ENCODE measurements at places on chromosomes 5 and 9.
A peak's percentile ranks its signal among the peaks of the same experiment; 100 is the strongest.

DNA sequence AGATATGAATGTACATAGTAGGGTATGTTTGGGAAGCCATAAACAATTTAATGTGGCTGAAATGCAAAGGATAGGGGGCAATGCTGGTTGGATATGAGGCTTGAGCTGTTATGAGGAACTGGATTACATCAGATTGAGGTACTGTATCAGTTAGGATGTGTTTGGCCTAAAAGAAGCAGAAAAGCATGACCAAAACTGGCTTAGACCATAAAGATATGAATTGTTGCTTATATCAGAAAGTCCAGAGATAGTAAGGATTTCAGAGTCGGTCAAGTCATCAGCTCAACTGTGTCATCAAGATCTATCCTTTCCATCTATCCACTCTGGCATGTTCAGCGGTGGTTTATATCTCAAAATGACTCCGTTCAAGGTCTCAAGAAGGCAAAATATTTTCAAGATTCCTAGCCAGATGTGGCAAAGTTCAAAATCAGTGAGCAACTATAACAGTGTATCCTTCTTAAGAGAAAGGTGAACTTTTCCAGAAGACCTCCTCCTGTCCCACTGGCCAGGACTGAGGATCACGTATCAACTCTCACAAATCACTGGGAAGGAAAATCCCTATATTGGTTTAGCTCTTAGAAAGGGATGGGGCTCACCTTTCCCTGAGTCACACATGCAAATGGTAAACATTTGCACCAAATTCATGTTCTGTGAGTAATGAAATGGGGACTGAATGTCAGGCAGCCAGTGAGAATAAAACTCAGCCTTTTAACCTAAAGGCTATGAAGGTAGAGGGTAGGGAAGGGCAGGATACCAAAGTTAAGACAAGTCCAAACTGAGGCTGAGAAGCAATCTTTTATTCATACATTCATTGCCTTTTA, 257.8 kb downstream of the TRIM32 start:
- no peak for DNase-seq

GRCh38 chr9:95974389-95974788, 98.9 kb downstream of the ERCC6L2 start:
- DNase-seq, result no peak

DNA sequence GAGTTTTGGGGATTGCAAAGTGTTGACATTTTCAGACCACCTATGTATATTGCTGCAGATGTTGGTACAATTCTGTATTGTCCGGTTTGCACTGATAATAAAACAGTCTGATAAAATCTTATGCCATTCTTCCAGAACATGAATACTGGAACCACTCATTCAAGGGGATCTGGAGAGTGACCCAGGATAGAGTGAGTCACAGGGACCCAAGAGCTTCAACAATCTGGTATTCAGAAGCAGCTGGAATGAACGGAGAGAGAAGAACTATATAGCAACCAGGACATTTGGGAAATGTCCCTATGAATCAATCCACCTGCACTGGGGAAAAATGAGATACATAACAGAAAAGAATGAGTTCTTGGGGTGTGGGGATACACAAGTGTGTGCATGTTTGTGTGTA, 73.3 kb downstream of the SH3TC2 start:
- DNase-seq, result no peak

- peak; percentile 13 for DNase-seq
Measured at GRCh38 chr5:134142052-134142451, 27.6 kb downstream of the TCF7 start.

- no peak for DNase-seq
Measured at GRCh38 chr5:2015961-2016360, 133.2 kb upstream of the IRX4 start.

GRCh38 chr9:124284940-124285441, 27.2 kb downstream of the NEK6 start:
- DNase-seq, result no peak

DNA sequence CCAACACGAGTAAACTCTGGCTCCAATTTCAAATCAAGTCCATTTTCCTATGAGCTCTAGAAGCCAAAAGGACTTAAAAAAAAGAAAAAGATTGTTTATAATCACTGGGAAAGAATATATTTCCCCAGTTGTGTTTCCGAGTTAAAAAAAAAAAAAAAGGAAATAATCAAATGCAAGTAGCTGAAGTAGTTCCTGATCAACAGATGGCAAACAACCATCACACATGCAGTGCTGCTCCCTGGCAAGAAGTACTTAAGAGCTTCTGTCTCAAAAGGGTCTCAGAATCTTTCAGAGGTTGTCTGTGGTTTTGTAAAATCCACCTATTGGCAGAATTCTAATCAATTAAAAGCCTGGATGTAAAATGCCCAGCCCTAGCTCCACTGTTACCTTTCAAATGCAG, 387.9 kb downstream of the RAB3C start:
- DNase-seq, result no peak

DNA sequence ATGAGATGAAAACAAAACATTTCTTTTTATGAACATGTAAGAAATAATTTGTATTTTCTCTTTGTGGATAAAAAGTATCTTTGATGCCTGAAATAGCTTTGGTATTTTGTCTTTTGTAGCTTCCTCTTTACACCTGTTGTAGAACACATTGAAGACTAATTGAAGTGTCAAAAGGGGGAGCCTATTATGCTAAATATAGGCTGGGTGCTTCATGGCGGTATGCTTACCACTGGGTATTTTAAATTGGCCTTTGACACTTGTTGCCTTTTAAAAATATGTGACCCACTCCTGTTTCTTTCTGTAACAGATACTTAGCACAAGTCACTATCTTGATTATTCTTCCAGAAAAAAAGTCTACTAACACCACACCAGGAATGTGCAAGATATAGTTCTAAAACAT, 226.4 kb downstream of the KIAA0825 start:
- no peak for DNase-seq

DNA sequence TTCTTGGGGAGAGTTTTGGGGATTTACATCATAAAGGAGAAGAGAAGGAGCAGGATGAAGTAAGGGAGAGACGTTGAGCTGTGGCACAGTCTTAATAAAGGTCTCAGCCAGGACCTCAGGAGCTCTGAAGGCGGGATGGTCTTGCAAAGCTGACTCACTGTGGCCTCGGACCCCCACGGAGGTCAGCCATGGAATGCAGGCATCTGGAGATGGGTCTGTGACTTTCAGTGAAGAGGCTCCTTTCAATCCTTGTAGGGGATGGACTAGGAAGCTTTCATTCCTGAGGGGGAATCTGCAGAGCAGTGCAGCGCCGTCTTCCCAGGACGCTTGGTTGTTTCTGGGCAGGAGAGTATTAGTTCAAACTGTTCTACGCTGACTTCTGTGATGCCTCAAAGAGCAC, 65.7 kb upstream of the BASP1 start:
- DNase-seq, result peak; percentile 41

DNA sequence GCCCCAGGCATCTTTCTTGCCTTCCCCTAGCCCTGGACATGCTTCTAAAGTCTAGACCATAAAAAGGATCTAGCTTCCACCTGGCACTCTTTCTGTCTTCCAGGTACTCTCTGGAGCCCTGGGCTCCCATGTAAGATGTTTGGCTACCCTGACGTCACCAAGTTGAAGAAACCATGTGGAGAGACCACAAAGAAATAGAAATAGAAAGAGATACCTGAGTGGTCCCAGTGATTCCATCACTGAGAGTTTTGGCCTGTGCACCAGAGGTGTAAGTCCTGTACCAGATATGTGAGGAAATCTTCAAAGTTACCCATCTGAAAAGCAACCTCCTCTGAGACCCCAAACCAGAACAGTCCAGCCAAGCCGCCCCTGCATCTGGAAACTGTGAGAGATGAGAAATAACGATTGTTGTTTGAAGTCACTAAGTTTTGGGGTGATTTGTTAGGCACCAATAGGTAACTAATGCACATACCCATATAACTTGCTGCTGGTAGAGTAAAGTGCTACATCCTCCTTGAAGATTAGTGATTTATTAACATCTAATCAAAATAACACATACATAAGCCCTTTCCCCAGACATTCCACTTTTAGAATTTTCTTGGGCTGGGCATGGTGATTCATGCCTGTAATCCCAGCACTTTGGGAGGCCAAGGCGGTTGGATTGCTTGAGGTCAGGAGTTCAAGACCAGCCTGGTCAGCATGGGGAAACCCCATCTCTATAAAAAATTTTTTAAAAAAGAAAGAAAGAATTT, 85.7 kb upstream of the LHFPL2 start:
- DNase-seq, result no peak

DNA sequence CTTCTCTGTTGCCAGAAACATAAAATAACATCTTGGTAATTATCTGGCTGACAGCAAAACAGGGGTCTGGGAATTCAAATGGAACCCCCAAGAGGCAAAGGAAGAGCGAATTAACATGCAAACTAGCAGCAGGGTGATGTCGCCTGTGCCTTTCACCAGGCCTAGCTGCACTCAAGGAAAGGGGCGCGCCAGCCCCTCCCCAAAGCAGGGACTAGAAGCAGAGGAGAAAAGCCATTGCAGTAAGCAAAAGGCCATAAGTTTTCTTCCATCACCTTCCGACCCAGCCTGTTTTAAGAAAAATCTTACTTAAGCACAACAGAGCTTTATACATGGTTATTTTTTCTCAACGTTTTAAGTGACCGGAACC, 539 bp downstream of the POC5 start:
- peak; percentile 44 for DNase-seq

DNA sequence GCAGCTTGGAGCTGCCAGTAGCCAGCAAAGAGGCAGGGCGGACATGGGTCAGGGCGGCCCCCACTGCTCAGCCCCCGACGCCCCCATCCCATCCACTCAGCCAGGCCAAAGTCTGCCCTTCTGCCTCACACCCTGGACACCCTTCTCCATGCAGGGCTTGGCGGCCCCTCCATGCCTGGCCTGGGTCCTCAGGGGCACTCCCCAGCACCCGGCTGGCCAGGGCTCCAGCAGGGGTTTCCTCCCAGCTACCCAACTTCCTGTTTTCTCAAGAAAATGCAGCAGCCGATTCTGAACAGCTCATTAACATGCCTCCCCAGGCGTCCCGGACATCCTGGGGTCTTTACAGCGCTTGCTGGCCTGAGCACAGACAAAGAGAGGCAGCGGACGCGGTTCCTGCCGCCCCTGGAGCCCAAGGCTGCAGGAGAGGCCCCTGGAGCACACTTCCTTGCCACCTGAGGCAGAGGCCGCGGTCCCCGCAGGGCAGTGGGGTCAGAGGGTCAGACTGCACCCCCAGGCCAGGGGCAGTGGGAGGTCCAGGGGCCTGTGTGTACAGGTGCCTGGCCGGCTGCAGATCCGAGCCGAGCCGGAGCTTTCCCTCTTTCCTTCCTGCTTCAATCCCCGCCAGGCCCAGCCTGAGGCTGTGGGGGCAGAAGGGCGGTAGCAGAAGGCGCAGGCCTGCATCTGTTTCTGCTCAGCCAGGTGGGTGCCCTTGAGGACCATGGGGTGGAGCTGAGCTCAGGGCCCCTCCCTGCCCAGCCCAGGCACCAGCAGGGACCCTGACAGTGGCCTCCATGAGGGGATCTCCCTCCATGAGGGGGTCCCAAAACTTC, 18.7 kb upstream of the NRARP start:
- peak; percentile 86 for DNase-seq

Measured in H7 (cell line).